ENCODE measurements at places on chromosomes 16 and 17.

DNA sequence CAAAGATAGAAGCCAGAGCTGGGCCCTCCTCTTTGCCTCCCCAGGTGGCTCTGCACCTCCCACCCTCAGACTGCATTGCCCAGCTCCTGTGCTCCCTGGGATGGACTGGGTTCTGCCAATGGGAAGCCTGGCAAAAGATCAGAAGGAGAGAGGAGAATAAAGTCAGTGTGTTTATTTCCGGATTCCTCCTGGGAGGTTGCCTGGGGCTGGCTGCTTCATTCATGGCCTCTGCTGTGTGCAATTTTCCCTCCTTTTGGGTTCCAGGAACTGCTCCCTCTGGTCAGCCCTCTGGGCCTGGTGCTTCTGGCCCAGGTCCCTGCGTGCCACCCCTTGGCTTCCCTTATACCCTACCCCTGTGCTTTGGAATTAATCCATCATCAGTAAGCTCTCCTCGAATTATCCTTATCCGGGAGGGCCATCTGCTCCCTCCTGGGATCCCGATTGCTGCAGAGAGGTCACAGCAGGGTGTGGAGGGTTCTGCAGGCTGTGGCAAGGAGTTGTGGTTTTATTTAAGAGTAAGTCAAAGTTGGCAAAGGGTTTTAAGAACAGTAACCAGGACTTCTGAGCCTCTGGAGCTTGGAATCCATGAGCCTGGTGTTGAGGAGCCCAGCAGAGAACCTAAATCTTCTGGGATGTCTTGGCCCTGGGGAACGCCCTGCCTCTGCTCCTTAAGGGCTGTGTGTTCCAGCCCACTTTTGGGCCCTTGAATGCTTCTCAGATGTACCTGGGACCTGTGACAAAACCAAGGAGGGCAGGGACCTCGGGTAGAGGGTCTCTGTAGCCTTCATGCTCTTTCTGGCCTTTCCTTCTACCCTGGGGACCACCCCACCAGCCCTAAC, 8.2 kb upstream of the MMP2 start:
- no peak for DNase-seq

- no peak for DNase-seq
These were observed 29.6 kb downstream of the XPO6 start for GRCh38 chr16:28182183-28182582.

DNA sequence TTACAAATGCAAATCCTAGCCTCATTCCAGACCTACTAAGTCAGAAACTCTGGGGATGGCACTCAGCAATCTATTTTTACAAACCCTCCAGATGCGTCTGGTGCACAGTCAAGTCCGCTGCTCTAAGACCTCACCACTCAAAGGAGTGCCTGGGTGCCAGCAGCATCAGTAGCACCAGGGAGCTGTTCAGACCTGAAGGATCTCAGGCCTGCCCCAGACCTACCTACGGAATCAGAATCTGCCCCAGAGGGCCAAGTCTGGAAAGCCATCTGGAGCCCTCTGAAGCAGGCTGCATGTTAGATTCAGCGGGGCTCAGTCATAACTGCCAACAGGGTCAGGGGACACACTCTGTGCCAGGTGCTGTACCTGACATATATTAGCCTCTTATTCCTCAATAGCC, 17.6 kb downstream of the MEOX1 start:
- no peak for DNase-seq

DNA sequence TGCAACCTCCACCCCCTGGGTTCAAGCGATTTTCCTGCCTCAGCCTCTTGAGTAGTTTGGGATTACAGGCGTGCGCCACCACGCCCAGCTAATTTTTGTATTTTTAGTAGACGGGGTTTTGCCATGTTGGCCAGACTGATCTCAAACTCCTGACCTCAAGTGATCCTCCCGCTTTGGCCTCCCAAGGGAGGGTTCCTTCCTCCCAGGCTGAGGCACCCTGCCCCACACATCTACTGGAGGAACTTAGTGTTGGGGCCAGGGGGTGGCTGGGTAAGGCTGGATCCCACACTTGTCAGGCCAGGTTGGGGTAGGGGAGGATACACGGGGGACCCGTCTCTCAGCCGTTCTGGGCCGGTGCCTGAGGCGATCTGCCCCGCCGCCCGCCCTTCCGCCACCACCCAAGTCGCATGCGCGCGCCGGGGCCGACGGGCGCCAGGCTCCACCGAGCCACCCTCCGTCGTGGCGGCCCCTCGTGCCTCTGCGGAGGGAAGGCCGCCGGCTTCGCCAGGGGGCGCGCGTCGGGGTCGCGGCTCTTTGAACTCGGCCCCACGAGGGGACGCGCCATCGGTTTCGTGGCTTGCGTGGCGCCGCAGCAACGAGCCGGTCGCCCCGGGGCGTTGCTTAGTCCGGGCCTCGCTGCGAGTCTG, 15.9 kb downstream of the GRB7 start:
- DNase-seq: no peak

DNA sequence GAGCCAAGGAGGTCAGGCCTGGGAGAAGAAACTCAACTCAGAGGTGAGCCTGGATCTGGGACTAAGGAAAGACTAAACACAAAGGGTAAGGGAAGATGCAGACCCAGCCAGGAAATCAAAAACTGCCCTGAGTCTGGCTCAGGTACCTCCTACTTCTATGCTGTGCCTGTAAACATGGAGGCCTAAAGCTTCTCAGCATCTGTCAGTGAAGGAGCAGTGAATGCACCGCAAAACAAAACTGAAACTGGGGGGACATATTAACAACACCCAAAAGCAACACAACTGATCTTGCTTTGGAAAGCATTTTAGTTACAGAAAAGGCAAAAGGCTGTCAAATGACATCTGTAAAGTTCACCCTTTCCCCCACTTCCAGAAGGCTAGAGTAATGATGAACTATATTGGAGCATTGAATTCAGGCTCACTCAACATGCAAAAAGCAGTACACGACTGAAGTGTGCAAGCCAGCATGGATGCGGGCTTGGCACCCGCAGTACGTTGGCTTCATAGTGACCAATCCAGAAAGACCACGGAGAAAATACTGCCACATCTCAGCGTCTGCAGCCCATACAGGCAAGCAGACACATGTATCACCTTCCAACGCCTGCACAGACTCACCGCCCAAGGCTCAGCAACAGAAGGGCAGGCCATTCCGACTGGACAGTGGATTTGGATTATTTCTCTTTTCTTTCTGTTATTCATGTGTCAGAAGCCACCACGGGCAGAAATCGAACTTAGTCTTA, 3.8 kb downstream of the TBC1D16 start:
- no peak for DNase-seq

DNA sequence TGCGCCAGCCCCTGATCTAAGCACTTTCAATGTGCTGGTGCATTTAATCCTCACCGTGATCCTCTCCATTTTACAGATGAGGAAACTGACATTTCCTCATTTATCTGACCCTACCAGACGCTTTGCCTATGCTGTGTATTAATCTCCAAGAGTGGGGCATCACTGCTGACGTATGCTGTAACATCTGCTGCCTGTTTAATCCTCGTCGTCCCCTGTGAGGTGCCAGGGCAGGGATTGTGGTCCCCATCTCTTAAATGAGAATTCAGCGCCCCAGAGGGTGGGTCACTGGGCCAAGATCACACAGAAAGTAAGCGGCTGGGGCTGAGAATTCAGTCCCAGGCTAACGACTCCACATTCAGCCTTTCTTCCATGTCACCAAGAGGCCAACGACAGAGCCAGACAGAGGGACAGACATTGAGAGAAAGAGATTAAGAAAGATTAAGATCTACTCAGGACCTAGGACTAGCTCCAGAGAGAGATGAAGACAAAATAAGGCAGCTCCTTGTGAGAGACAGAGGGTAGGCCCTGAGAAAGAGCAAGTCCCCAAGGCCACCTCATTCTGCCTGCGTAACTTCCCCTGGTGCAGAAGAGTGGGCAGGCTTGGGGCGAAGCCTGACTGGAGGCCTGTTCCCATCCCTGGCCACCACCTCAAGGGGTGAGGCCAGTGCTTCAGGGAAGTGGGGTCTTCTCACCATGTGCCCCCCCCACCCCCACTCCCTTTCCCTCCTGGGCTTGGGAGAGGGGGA, 13.5 kb downstream of the CACNA1G start:
- no peak for DNase-seq

- DNase-seq: peak; percentile 98
These were observed 29.7 kb downstream of the RAI1 start for GRCh38 chr17:17710728-17711541.

GRCh38 chr16:11493531-11493929, 93.2 kb downstream of the LITAF start:
- no peak for DNase-seq

DNA sequence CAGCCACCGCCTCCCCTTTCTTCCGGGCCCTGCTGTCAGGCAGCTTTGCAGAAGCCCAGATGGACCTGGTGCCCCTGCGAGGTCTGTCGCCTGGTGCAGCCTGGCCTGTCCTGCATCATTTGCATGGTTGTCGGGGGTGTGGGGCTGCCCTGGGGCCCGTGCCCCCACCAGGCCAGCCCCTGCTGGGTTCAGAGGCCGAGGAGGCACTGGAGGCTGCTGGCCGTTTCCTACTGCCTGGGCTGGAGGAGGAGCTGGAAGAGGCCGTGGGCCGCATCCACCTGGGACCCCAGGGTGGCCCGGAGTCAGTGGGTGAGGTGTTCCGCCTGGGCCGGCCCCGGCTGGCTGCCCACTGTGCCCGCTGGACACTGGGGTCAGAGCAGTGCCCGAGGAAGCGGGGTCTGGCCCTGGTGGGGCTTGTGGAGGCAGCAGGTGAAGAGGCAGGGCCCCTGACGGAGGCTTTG, 5.5 kb upstream of the TGFB1I1 start:
- DNase-seq: no peak

DNA sequence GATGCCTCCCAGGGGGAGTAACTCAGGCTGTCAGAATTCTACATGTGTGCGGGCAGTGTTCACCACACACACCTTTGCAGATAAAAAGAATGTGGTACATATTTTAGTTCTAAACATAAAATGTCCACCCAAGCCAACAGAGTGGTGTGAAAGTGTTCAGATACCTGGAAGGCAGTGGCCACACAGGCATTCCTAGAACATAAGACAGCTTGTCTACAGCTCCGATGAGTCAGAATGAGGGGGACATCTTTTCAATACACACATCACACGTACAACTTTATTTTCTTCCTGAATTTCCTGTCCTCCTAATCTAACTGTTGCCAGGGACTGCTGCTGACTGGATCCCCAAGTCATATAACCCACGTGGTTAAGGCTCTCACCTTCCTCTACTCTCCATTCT, 142.3 kb downstream of the ZFHX3 start:
- no peak for DNase-seq

- no peak for DNase-seq
These were observed 154.3 kb upstream of the ZFHX3 start for GRCh38 chr16:73202161-73202729.

DNA sequence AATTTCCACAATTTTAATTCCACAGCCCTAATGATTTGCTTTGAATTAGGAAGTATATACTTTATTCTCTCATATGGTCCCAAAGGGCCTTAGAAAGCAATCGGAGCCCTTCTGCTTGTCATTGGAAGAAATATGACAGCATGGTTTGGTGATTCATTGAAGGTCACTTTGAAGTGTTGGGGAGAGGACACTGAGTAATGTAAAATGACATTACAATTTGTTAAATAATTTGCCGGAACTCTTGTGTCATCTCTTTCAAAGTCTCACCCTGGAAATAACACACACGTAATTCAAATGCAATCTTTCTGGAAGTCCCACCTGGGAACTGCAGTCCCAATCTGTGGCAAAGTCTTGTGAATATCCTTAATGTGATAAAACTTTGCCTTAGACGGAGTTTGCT, 59.8 kb downstream of the BMERB1 start:
- no peak for DNase-seq

DNA sequence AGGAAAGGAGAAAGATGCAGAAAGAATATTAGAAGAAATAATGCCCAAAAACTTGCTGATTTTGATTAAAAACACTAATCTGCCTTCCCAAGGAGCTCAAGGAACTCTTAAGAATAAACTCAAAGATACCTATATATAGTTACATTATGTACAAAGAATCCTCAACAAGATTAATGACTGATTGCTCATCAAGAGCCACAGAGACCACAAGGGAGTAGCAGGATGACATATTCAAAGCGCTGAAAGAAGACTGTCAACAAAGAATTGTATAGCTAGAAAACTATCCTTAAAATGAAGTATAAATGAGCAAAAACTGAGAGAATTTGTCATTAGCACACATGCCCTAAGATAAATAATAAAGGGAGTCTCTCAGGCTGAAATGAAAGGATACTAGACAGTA, 6.2 kb downstream of the LPCAT2 start:
- DNase-seq: no peak

- no peak for DNase-seq
These were observed 17.0 kb upstream of the DNASE1 start for GRCh38 chr16:3637371-3637923.

- DNase-seq: no peak
These were observed 614.6 kb upstream of the CDH5 start for GRCh38 chr16:65751622-65752521.

GRCh38 chr17:83185023-83186002, 105.9 kb downstream of the METRNL start:
- DNase-seq: no peak

- no peak for DNase-seq
These were observed 11.1 kb downstream of the C1QTNF8 start for GRCh38 chr16:1084971-1085370.

GRCh38 chr17:76540381-76541300, 797 bp downstream of the PRCD start:
- DNase-seq: peak; percentile 81

DNA sequence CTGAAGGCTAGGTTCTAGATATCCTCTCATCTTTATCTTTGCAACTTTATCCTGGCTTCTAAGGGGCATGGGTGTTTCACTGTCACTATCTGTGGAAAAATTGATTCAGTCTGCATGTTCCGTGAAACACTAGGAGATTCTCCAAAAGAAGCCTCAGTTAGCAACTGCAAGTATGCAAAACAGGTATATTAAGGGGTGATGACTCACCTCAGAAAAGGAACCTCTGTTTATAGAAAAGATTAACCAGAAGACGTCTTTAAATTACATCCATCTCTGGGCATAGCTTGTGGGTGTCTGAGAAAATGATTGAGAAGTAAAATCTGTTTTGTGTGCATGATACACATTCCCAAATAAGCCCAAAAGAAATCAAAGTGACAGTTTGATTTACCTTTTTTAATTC, 353.8 kb upstream of the HSBP1 start:
- DNase-seq: no peak

DNA sequence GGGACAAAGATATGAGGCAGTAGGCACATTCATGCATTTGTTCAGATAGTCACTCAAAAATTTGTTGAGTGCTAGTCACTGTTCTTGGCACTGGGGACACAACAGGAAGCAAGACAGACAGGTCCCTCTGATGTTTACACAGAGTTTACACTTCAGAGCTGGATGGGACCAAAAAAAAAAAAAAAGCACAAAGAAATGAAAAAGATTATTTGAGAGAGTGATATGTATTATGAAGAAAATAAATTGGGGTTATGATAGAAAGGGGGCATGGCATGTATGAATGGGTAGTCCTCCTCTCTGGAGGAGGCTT, 3.5 kb upstream of the YPEL2 start:
- no peak for DNase-seq
